ENCODE measurements at places on chromosomes 7 and 10.

DNA sequence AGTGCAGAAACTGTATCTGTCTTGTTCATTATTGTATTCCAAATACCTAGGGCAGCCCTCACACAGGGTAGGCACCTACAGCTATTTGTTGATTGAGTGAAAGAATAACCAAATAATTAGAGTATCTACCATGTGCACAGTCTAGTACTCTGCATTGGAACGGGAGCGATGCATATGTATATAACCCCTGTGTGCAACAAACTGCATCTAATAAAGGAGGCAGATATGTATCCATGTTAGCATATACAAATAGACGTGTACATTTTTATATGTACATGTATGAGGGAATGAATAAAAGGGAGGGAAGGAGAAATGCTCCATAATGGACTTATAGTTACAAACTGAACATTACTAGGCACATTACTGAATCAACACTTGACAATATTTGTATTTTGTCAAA lies 191.3 kb upstream of the PTPRZ1 start:
- no peak for DNase-seq

DNA sequence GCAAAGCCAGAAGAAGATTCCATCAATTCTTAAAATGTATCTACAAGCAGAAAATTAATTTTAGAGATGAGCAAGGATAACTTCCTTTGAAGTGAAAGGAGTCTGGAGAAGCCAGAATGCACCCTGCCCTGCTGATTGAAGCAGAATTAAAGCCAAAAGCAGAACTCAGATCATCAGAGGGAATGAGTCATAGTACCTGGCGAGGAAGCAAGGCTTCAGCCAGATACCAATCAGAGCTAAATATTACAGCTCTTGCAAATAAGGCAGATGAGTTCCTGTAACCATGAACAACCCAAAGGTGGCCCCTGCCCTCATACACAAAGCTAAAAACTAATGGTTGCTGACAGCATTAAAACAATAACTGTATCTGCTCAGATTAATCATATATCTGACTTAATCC lies 10.4 kb downstream of the HTR7 start:
- no peak for DNase-seq

GRCh38 chr10:6996431-6996830 lies 414.4 kb downstream of the SFMBT2 start:
- DNase-seq, result no peak

DNA sequence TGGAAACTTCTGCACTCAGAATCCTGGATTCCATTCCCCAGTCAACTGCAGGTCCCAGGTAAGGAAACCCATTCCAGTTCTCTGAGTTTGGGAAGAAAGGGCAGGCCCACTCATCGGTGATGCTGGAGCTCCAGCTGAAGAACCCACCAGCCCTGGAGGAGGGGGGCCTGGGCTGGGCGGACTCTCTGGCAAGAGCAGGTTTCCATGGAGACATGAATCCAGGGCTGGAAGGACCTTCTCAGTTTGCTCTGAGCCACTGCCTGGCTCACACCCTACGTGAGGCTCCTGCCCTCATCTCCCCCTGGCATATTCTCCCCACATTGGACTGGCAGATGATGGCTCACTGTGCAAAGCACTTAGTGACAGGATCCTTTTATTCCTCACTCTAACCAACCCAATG lies 73.3 kb upstream of the CPXM2 start:
- DNase-seq, result no peak

GRCh38 chr7:102814025-102814471 lies 65.2 kb downstream of the FAM185A start:
- no peak for DNase-seq

DNA sequence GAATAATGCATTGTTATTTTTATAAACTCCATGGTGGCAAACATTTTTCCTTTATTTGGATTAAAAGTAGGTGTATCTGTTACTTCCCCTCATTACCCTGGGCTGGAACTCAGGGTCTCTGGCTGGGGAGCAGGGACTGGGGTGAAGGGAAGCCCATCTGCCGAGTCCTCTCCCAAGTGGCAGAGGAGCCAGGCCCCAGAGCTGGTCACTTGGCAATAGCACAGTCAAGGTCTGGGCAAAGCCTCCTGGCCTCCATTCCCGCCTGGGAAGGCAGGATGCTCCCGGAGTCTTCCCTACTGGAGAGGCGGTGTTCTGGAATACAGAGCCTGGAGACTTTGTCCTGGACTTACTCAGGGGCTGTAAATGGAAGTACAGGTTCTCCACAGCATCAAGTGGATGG lies 76.2 kb downstream of the CDH23 start:
- no peak for DNase-seq

- no peak for DNase-seq
Measured at GRCh38 chr10:18261063-18261610, 120.9 kb downstream of the CACNB2 start.

- DNase-seq, result no peak
Measured at GRCh38 chr10:130025326-130025725, 61.3 kb upstream of the EBF3 start.

DNA sequence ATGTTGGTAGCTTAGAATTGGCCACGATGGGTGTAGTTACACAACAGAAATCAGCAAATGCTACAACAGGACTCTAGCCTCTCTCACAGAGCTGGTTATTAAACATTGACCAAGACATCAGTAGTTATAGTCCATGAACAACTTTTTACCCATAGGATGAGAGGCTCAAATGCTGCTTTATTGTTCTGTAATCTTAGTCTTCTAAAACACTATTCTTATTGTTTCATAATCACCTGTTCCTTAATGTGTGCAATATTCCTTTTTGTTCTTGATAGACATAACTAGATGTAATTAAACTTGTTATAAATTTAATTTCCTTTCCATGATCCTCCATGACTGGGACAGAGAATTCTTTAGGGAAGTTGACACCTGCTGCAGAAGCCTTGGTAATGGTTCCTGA lies 356.9 kb downstream of the EXOC4 start:
- no peak for DNase-seq

- DNase-seq, result no peak
Measured at GRCh38 chr10:1362589-1363445, 306.6 kb downstream of the WDR37 start.

DNA sequence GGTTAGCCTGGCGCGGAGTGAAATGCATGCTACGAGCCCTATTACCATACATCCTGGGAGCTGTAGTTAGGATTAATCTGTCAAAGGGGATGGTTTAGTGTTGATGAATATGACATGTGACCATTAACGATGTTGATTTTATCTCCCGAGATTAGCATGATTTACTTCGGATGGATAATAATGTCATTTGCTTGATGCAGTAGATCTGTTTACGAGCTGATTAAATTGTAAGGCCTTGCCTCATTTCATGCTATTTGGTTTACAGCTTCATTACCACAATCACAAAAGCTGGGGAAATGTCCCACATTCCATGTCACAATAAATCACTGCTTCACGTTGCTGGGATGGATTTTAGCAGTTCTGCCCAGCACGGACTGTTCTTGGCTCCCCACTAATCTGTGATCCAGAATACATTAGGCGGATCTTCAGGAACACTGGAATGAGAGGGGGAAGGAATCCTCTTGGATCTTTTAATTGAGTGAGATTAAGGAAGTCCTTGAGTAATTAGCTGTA lies 22.3 kb downstream of the ZNF503 start:
- DNase-seq, result no peak

DNA sequence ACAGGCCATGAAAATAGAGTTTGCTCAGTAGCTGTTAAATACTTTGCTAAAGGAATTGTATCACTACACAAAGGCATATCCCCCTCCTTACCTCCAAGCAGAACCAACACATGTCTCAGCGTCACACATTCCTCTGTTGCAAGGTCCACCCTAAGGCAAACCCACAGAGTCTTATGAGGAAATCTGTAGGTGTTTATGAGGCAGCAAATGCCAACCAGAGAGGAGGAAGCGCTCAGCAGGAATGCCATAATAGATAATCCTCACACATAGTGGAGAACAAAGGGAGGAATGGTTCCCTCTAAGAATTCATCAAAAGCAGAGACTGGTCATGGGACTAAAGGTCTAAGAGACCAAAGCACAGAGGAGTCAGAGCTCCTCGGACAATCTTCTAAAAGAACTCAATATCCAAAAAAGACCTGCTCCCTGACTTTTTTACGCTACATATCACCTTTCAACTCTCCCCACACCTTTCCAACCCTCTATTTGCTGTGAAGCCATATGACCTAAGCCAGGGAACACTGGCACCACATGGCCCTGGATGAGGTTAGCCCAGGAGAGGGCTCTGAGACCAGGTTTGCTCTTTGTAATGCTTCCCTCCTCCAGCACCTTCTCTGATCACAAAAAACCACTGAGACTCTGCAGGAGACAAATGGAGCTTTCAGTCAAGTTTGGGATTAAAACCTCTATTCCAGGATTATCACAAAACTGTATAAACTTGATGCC lies 7.3 kb downstream of the SLC25A13 start:
- DNase-seq, result no peak

DNA sequence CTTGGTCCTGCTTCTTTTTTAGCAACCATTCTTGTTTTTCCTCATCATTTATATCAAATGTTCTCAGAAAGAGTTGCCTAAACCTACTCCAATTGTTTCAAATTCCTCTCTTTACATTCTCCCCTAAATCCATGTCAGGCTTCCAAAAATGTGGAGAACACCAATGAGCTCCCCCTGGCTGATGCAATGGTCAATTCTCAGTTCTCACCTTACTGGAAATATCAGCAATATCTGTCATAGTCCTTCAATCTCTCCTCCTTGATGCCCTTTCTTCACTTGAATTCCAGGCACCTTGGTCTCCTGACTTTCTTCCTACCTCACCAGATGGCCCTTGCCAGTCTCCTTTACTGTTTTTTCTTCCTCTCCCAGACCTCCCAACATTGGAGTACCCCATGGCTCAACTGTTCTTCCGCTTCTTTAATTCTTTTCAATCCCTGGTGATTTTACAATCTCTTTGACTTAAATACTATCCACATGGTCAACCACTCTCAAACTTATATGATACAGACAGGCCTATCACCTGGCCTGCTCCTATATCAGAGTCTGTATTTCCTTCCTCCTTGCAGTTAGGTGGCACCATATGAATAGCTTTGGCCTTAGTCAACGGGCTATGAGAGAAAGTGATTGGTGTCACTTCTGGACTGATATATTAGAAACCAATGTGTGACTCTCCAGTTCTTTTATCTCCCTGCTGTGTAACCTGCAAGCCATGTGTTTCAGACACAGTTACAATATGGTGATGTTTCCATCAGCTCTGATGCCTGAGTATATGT lies 47.4 kb upstream of the CAV2 start:
- DNase-seq, result no peak

- no peak for DNase-seq
Measured at GRCh38 chr10:63614371-63614891, 93.2 kb downstream of the REEP3 start.

DNA sequence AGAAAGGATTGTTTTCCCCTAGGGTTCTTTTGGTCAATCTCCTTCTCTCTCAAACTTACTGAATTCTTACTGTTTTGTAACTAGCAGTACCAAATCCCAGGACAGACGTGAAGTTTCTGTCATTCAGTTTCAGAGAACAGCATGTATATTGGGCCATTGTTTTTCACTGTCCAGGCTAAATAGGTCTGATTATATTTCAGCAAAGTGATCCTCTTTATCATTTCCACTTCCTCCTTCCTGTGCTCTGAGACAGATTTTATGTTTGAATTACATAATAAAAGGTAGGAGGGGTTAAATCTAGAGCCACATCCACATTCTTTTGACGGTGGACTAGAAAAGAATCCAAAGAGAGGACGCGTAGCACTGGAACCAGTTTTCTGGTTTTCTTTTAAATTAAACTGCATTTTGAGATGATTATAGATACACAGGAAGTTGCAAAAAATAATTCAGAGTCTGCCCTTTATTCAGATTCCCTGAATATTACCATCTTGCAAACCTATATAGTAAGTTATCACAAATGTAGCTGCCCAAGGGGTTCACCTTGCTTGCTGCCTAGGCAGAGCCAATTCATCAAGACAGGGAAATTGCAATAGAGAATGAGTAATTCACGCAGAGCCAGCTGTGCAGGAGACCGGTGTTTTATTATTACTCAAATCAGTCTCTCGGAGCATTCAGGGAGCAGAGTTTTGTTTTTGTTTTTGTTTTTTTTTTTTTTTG lies 40.1 kb downstream of the AKR1E2 start:
- DNase-seq, result no peak

DNA sequence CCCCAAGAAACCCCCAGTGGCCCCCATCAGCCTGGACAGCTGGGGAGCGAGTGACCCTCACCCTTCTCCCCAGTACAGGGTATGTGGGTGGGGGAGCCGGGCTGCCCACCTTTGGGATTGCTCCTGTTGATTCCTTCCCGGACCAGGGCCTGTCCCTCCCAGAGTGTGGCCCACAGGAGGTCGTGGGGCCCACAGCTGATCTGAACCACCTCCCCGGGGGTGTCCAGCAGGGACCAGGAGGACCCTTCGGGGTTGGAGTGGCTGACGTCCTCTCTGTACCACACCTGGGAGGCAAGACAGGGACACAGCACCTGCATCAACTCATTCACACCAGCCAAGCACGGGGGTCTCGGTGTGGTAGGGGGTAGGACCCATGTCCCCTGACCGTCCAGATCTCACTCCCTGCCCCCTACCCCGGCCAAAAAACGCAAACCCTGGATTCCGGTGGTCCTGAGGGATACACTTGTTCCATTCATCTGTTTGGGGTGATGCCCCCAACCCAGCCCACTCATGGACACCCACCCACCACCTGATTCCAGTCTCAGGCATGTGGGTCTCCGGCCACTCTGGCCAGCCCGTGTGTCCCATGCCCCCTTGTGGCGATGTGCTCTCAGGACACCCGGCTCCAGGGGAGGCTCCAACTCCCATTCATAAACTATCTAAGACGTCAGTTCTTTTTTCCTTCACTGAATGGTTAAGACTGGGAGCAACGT lies 10.9 kb downstream of the TECPR1 start:
- DNase-seq, result no peak

DNA sequence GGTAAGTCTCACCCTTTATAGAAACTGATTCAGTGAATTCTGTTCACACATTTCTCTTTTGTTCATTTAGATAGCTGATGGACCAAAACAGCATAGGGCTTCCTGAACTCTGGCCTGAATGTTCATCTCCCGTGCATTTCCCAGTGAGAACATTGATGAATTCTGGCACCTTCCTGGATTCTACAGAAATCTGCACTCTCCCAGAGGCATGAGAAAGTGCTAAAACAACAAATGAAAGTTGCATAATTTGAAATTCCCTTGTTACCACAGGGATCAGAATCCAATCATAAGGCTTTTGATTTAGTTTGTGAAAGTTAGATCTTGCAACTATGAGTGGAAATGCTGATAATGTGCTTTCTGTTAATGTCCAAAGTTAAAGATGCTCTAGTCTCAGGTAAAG lies 29.7 kb upstream of the SCIN start:
- no peak for DNase-seq

GRCh38 chr10:122632031-122632430 lies 67.6 kb downstream of the C10orf120 start:
- DNase-seq, result no peak

DNA sequence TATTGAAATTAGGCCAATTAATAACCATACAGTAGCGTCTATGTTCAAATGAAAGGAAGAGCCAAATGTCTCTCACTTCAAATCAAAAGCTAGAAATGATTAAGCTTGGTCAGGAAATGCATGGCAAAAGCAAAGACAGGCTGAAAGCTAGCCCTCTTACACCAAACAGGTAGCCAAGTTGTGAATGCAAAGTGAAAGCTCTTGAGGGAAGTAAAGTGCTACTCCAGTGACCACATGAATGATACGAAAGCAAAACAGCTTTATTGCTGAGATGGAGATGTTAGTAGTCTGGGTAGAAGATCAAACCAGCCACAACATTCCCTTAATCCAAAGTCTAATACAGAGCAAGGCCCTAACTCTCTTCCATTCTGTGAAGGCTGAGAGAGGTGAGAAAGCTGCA lies 123.8 kb downstream of the TEX36 start:
- peak; percentile 4 for DNase-seq

- DNase-seq, result no peak
Measured at GRCh38 chr7:69962186-69963065, 364.2 kb downstream of the AUTS2 start.

GRCh38 chr10:12387561-12388210 lies 38.3 kb downstream of the CAMK1D start:
- DNase-seq, result no peak
